ENCODE measurements at places on chromosomes 3 and 15.

DNA sequence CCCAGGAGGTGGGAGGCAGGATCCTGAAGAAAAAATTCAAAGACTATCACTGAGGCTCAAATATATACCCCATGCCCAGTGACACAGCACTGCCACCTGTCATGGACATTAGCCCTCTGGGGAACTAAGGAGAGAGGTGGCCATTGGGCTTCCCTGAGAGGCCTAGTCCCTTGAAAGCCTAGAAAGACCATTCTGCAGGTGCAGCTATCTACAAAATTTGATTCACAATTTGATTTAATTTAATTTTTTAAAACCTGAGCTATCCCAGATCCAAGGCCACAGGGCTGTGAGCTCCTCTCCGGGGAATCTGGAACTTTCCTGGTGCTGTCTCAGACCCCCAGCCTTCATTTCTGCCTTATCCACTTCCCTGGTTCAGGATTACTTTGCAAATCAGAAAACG is 16.9 kb upstream of the KLHL24 start:
- DNase-seq = no peak

GRCh38 chr15:34717729-34718128 is 37.1 kb downstream of the GJD2 start:
- DNase-seq = no peak

DNA sequence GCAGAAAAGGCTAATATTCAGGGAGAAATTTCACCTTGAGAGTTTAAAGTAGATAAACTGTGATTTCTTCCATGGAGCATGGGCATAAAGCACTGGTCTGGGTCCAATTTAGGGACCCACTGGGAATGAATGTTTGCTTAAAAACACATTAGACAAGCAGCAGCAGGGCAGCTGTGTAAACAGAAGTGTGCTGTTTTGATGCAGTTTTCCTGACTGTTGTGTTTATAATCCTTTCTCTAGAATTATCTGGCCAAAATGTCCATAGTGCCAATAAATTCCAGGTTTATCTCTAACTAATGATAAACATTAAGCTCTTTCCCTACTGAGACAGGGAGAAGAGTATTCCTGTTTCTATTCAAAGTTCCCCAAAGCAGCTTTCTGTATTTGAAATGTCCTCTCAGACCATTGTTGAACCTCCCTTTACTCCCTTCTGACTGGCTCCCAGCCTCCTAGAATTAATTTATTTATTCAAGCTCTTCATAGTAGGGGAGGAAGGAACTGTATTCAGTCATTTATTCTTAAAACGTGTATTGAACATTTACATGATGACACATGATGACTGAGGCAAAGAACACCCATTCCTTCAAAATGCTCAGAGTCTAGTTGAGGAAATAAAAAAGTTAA is 7.0 kb upstream of the TM4SF18 start:
- no peak for DNase-seq

- no peak for DNase-seq
These were observed 16.3 kb downstream of the C3orf20 start for GRCh38 chr3:14691239-14691638.

DNA sequence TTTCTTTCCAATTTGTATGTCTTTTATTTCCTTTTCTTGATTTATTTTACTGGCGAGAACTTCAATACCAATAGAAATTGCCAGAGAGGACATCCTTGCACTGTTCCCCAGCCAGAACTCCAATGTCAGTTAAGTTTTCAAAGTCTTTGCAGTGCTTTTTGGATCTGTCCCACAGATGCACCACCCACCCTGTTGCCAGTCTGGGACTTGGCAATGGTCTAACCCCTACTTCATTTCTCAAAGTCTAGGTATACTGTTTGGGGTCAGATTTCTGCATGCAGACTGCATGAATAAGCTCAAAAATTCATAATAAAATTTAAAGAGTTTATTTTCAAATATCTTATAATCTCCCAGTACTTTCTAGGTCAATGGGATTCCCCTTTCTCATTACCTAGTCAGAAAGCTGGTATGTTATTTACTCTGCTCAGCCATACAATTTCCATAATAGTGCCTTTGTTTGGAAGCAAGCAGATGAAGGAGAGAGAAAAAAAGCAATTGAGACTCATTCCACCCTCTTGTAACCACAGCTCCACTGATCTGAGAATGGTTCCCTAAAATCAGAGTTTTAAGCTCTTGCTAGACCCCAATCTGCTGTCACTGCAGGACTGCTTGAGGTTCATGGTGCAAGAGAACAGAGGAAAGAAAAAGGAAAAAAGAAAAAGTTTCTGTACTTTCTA is 125.9 kb upstream of the PLXND1 start:
- DNase-seq = no peak

DNA sequence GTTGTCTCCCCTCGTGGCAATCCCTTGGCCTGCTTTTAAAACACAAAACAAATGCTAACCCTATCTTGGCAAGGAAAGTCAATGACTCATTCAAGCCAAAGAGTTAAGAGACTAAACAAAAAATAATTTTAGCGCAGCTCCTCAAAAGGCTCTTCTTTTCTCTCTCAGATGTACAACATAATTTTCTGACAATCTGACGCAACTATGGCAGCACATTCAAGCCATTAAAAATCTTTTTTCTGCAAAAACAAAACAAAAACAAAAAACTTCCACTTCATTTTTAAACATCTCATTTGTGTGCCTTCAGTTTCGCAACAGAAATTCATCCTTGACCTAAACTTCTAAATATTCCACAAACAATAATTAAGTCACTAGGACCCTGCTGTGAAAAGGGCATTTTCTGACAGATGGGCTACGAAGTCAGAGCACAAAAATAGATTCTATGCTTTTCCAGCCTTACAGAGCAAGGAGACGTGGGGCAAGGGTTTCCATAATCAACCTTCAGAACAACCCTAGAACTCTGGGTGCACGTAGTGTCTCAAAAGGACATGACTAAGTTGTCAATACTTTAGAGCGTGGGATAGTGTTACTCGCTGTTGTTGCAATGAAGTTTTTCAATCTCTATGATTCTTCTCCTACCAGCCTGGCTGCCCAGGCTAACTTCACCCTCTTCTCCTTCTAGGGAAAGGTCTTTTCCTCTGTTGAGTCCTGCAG is 84.3 kb downstream of the MB21D2 start:
- DNase-seq = no peak

DNA sequence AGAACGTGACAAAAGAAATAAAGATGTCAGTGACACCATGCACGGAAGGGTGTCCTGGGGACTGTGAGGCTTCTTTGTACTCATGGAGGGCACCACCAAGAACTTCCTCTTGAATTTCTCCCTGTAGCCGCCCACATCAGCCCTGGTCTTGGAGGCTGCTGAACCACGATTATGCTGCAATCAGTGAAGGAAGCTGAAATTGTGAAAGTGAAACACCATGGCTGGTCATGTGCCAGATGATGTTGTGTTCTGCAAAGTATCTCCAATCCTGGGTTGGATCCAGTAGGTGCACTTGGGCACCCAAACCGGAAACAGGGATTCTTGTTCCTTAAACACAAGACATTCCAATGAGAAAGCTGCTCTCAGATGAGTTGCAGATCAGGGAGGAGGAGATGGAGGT is 104.4 kb upstream of the GOLGA6L6 start:
- DNase-seq = no peak
